ENCODE measurements at places on chromosomes 5 and 9. TPM values are rescaled to one million over a fixed set of nuclear protein-coding genes. Genes with fewer than 3 reads are reported as not detected.

- H3K27me3 ChIP-seq, result no peaks in the 10 kb centered on the region
- H3K27ac ChIP-seq, result no peak overlapping the region
- no peak overlapping the region for H3K4me3 ChIP-seq
- DNase-seq, result no peak
- no peaks in the 10 kb centered on the region for H3K4me1 ChIP-seq
- peaks cover 24% of the 10 kb centered on the region for H3K36me3 ChIP-seq
These were observed 57.8 kb downstream of the ERGIC1 start for GRCh38 chr5:172891716-172892421.

DDX46 gene
- 35.5 TPM for total RNA-seq

SPINK13 gene
- total RNA-seq, result not detected

DNA sequence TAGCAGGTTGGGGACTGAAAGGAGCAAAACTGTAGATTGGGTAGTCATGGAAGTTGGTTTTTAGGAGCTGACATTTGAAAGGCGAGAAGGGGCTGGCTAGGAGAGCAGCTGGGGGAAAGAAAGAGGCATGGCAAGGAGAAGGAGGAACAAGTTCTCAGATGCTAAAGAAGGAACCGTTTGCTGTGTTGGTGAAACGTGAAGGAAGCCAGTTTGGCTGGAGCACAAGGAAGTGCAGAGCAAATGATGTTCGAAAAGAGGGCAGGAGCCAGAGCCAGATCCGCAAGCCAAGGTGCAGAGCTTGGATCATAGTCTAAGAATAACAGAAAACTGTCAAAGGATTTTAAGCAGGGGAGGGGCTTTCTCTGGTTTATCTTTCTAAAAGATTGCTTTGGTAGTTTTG is 276.6 kb downstream of the ASTN2 start:
- no peaks in the 10 kb centered on the region for H3K27me3 ChIP-seq
- no peaks in the 10 kb centered on the region for H3K36me3 ChIP-seq
- H3K27ac ChIP-seq, result no peak overlapping the region
- DNase-seq, result no peak
- no peaks in the 10 kb centered on the region for H3K4me1 ChIP-seq
- H3K4me3 ChIP-seq, result no peak overlapping the region

SLC1A1 gene
- 0.11 TPM for total RNA-seq

DNA sequence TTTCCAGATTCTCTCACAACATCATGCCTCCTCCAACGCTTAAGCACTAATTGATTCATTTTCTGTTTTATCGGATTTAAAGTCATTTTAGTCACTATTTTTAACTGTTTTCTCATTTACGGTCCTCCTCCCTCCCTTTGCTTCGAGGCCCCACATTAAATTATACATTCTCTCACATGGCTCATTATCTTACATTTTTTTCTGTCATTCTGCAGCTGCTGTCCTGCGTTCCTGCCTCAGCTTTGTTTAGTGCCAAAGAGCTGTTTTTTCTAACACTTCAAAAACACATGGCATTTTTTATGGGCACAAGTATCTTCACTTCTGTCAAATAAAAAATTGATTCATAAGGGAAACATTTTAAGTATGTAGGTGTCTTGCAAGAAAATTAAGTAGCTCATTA is 130.1 kb upstream of the FST start:
- H3K36me3 ChIP-seq, result no peaks in the 10 kb centered on the region
- H3K4me3 ChIP-seq, result no peak overlapping the region
- no peak for DNase-seq
- no peak overlapping the region for H3K27ac ChIP-seq

DNA sequence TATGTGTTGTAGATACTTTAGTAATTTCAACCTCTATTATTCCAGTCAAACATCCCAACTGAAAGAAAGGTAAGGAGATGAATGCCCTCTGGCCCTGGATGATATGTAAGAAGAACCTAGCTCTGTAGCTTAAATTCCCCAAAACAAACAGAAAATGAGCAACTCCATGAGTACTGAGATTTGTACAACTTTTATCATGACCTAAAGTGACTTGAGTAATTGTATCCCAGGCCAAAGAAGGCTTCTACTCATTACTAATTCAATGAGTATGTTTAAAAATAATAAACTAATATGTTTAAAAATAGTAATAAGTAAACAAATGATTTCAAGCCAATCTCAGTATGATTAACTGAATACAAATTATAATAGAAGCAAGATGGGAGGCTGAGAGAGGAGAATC is 414.0 kb upstream of the ACTBL2 start:
- no peaks in the 10 kb centered on the region for H3K4me1 ChIP-seq
- H3K4me3 ChIP-seq, result no peak overlapping the region
- H3K27me3 ChIP-seq, result no peaks in the 10 kb centered on the region
- no peak overlapping the region for H3K27ac ChIP-seq
- no peak for DNase-seq

DNA sequence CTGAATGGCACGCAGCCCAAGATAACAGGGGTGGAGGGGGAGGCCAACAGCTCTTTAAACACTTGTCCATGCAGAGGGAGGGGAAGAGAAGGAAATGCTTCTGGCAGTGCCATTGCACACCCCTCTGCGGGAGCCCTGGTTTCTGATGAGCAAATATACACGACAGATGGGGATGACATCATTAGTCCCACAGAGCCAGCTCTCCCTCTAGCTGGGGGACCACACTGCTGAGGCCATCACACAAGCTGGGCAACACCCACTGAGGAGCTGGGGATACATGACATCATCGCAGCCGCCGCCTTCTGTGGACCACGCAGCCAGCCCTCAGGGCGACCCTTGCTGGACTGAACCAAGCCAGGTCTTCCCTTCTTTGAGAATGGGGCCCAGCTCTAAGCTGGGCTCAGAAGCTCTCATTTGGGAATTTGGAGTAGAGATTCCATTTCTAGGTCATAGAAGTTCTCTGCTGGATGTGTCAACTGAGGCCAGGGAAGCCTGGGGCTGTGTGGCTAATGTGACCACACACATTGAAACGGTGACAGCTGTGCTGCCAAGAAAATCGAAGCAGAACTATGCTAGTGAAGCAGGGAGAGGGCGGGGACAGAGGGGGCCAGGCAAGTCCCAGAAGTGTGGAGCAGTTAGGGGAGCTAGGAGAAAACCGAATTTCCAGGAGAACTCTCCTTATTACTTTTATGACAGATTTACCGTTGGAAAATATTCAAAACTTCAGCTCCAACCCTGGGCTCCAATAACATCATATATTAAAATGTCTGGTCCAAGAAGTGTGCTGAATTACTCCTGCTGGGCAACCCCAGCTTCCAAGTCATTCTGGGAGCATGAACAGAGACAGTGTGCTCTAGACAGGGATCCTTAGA is 79.5 kb downstream of the PRRT1B start:
- no peak overlapping the region for H3K4me3 ChIP-seq
- peaks cover 56% of the 10 kb centered on the region for H3K4me1 ChIP-seq
- H3K27ac ChIP-seq, result no peak overlapping the region

PTPN3 gene
- not detected for total RNA-seq

GRCh38 chr9:114803479-114804265 is 2.2 kb downstream of the TNFSF15 start:
- no peak overlapping the region for H3K27ac ChIP-seq
- peaks cover 20% of the 10 kb centered on the region for H3K4me1 ChIP-seq
- no peaks in the 10 kb centered on the region for H3K27me3 ChIP-seq
- no peaks in the 10 kb centered on the region for H3K36me3 ChIP-seq
- H3K4me3 ChIP-seq, result no peak overlapping the region

DNA sequence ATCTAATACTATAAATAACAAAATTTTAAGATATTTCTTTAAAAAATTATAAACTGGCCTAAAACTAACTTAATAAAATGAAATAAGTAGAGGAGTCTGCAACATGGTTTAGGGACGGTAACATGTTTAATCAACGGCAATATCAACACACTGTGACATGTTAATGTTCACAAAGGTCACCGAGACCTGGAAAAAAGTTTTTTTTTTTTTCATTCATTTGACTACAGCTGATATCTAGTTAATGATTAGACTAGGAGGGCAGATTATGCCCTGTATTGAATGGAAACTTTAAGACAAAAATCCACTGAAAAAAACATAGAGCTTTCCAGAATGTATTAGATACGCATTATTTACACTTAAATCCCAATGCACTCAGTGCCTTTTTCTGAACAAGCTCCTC is 67.0 kb upstream of the CDK5RAP2 start:
- H3K4me1 ChIP-seq, result no peaks in the 10 kb centered on the region
- no peaks in the 10 kb centered on the region for H3K27me3 ChIP-seq
- no peak overlapping the region for H3K4me3 ChIP-seq
- no peak for DNase-seq

RALGPS1 gene
- 6.3 TPM for total RNA-seq

GRCh38 chr9:33425128-33425533 is 22.3 kb downstream of the AQP3 start:
- DNase-seq, result no peak
- H3K36me3 ChIP-seq, result no peaks in the 10 kb centered on the region
- no peak overlapping the region for H3K4me3 ChIP-seq
- H3K27me3 ChIP-seq, result no peaks in the 10 kb centered on the region
- H3K4me1 ChIP-seq, result peaks cover 2% of the 10 kb centered on the region
- H3K27ac ChIP-seq, result no peak overlapping the region

HRH2 gene
- total RNA-seq, result 3.4 TPM

KCNV2 gene
- not detected for total RNA-seq

GRCh38 chr9:99859243-99859980 is 37.7 kb downstream of the NR4A3 start:
- H3K4me3 ChIP-seq, result no peak overlapping the region
- no peaks in the 10 kb centered on the region for H3K36me3 ChIP-seq
- no peak overlapping the region for H3K27ac ChIP-seq
- no peaks in the 10 kb centered on the region for H3K27me3 ChIP-seq
- DNase-seq, result no peak

DNA sequence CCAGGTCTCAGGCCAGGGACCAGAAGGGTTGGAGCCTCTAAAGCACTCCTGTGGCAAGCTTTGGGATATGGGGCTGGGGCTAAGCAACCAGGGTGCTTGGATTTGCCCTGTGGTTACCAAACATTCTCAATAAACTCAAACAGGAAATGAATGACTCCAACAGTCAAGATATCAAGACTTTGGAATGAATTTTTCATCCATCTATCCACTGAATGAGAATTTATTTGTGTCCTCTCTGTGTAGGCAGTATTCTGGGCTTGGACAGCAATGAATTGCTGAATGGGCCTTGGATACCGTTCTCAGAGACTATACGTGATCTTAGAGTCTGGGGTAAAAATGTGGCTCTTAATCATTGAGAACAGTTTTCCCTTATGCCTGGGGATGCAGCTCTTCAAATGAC is 212.5 kb downstream of the DAB2IP start:
- no peak for DNase-seq
- H3K4me1 ChIP-seq, result no peaks in the 10 kb centered on the region
- no peaks in the 10 kb centered on the region for H3K27me3 ChIP-seq
- H3K4me3 ChIP-seq, result no peak overlapping the region
- no peaks in the 10 kb centered on the region for H3K36me3 ChIP-seq

SPATA31A3 gene
- not detected for total RNA-seq
